ENCODE measurements at places on chromosomes 7 and 10. TPM values are rescaled to one million over a fixed set of nuclear protein-coding genes. Genes with fewer than 3 reads are reported as not detected.

SDK1 gene
- 0.49 TPM for total RNA-seq

SPAM1 gene
- not detected for total RNA-seq

HABP2 gene
- total RNA-seq, result not detected

SAP25 gene
- 6.0 TPM for total RNA-seq

GRCh38 chr10:112379635-112380296 is 5.8 kb downstream of the ACSL5 start:
- DNase-seq, result no peak

- no peak for DNase-seq
Observed at GRCh38 chr7:135248546-135248945, 14.9 kb downstream of the STRA8 start.

DNA sequence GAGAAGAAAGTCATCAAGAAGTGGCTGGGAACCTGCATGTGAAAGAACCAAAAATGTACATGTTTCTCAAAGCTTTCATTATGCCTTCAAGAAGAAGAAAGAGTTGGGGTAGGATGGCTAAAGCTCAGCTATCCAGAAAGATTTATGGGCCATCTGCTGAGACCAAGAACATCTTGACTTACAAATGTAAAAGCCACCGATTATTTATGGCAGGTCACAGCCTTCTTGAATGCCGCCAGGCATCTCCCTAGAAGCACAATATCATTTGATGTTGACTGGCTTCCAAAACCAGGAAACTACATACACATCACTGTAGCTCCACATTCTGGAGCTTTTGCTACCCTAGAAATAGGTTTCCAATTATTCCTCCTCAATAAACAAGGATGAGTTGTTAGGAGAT is 254.2 kb upstream of the AOAH start:
- no peak for DNase-seq

- no peak for DNase-seq
Observed at GRCh38 chr7:129855234-129855673, 97.5 kb downstream of the UBE2H start.

DNA sequence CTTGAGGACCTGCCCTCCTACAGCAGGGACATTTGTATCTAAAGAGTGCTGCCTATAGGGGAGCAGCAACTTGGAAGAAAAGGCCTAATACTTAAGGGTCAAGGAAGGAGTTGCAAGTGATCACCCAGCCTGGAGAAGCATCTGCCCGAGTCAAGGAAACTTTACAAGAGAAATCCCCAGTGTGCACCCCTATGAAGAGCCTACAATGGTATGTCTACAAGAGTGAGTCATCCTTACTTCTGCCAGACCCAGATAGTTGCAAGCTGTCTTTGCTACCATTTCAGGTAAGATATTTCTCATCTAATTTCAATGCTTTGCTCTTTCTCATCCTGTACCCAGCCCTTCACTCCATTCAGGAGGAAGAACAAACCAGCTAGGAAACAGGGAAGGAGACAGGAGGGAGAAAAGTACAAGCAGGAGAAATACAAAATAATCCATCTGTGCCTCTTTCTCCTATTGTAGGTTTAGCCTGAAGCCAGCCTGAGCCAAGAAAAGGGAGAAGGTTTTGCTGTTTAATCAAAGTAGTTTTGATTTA is 34.4 kb upstream of the AGR3 start:
- no peak for DNase-seq

GRCh38 chr10:51860257-51860656 is 160.9 kb upstream of the CSTF2T start:
- DNase-seq, result no peak

GRCh38 chr10:23155169-23155568 is 36.9 kb upstream of the PTF1A start:
- no peak for DNase-seq

DNA sequence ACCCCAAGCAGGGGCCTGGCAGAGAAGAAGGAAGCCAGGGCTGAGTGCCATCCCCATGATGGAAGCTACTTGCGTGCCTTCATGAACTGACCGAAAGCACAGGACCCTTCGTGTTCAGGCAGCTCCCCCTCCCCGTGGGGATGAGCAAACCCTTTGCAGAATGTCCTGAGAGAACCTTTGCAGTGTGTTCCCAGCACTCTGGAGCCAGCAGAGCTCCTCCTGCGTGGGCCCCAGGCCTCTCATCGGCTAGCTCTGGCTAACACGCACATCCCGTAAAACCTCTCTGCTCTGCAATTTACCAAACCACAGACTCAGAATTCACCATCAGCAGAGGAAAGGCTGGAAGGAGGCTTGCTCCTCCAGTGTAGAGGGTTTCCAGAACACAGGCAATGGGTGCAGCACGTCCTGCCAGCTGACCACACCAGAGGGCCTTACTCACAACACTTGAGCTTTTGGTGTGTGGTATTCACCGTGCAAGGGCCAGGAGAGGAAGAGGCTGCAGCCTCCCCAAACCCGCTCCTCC is 3.1 kb downstream of the SH3PXD2A start:
- DNase-seq, result no peak

Data from activated naive CD8-positive, alpha-beta T cell treated with anti-CD3 and anti-CD28 coated beads for 36 hours (primary cell).